ENCODE measurements at places on chromosomes 2 and 18.

DNA sequence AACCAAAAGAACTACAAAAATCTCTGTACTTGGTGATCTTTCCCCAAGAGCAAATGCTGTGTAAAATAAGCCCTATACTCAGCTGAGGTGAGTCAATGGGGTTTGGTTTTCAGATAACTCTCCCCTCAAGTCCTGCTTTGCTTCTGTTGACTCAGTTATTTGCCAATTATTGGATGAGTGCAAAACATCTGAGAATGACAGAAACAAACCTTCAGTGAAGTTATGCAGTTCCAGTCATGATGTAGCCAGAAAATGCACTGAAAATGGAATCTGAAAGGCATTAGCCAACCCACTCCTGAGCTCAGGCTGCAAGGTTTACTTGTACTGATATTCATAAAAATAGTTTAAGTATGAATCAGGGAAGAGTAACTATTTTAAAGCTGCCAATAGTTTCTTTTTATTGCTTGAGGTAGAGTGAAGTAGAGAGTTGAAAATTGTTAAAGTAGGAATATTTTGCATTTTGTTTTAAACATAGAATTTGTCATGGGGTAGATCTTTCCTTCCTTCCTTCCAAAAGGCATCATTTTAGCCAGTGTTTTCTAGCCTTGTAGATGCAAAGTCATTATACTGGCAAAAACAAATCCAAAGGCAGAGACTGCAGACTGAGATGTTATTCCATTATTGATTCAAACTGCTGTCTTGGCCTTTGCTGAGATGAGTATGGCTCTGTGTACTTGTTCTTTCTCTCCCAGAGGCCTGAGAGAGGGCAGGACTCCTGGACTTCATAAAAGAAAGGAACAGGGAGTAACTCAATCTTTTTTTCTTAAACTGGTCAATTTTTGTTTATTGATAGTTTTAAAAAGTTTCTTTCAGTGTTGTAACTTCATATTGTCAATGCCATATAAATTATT, 215.3 kb downstream of the RND3 start:
- DNase-seq, result peak; percentile 40

DNA sequence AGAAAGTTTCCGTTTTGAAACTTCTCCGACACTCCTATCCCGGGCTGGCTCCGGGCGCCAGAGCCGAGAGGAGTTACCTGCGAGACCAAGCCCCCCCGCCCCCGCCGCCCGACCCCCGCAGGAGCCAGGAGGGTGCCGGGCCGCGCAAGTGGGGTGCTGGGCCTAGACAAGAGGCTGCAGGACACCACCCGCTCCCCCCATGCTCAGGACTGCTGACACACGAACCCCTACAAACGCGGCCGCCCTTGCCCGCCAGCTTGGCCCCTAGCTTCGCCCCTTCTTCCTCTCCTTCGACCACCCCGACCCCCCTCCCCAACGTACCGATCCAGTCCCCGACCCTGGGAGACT, 497 bp downstream of the PLA2R1 start:
- no peak for DNase-seq

DNA sequence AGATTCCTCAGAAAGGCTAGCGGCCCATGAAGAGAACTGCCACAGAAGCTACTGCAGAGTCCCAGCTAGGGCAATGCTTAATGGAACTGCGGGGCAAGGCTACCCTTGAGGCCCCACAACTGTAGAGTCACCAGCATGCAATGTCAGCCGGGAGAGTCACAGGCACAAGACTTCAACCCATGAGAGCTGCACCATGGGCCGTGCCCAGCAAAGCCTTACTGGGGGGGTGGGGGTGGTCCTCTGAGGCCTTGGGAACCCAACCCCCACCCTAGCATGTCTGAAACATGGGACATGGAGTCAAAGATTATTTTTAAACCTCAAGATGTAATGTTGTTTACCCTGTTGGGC, 20.2 kb downstream of the DPP4 start:
- no peak for DNase-seq

DNA sequence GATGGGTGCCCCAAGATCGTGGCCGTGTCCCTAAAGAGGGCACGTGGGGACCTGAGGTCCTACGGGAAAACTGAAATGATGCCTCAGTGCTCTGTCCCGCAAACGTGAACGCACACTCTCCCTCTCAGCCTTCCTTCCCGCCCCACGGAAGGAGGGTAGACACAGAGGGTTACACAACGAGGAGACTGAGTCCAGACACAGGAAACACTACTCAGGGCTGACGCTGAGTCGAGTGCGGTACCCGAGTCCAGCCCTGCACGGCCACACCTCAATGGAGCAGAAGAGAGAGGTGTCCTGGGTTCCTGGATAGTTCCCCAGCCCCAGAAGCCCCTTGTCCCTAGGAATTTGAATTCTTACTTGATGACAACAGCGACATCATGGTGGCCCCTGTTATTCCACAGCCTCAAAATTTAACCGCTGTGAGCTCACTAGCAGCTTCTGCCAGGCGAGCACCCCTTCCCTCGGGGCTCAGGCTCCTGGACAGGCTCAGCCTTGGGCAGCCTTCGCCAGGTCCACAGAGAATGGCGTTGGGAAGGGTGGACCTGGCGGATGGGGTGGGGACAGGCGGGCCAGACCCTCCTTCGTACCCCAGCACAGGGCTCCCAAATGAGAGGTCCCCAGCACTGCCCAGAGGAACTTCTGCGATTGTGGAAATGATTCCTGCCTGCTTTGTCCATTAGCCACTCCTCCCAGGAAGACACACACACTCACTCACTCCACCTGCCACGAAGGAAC, 980 bp upstream of the RNPEPL1 start:
- no peak for DNase-seq

GRCh38 chr2:15565994-15566671, 5.0 kb upstream of the NBAS start:
- DNase-seq, result no peak

GRCh38 chr2:191350826-191351225, 105.6 kb downstream of the MYO1B start:
- peak; percentile 41 for DNase-seq

GRCh38 chr2:179340678-179341077, 76.0 kb upstream of the SESTD1 start:
- no peak for DNase-seq

DNA sequence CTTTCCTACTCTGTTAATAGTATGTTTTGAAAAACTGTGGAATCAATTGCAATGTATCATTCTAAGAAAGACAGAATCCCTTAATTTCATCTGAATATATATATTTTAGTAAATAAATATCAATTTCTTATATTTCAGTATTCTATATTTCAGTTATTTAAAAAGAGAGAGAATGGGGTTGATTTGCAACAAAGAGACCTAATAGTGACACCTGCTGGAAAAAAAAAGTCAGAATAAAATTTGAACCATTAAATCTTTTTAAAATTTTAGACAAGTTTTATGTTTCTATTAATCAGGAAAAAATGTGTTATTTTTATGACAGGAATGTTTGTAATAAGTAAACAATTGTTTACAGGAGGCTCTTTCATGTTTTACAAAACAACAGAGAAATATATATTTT, 20.7 kb upstream of the CCNT2 start:
- no peak for DNase-seq

- no peak for DNase-seq
Observed at GRCh38 chr2:156430236-156430979, 5.8 kb upstream of the GPD2 start.

GRCh38 chr18:68837665-68838451, 40.0 kb downstream of the CCDC102B start:
- DNase-seq, result no peak

- DNase-seq, result no peak
Observed at GRCh38 chr2:181578829-181579228, 78.1 kb downstream of the CERKL start.

DNA sequence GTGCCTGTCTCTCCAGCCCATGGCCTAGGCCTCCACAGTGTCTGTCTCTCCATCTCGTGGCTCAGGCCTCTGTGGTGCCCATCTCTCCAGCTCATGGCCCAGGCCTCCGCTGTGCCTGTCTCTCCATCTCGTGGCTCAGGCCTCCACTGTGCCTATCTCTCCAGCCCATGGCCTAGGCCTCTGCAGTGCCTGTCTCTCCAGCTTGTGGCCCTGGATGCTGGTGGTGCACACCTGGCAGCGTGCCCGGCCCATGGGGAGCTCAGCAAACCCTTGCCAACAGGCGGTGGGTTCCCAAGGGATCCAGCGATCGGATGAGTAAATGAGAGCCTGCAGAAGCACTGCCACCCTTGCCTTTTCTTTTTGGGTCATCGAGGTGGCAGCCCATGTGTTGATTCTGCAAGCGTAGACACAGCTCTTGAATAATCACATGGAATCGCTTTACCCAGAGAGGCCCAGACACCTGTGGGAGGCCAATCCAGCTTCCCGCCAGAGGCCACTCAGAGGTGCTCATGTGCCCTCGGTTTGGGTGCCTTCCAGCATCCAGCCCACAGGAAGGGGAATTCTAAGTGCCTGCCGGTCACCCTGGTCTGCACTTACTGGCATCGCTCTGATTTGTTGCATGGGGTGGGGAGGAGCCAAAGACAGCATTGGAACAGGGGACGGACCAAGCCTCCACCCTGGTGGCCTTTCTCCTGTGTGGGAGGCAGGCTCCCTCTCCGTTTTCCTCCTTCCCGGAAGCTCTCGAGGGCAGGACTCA, 101.8 kb upstream of the HDAC4 start:
- DNase-seq, result peak; percentile 7

GRCh38 chr2:161947836-161948235, 126.2 kb downstream of the DPP4 start:
- no peak for DNase-seq

DNA sequence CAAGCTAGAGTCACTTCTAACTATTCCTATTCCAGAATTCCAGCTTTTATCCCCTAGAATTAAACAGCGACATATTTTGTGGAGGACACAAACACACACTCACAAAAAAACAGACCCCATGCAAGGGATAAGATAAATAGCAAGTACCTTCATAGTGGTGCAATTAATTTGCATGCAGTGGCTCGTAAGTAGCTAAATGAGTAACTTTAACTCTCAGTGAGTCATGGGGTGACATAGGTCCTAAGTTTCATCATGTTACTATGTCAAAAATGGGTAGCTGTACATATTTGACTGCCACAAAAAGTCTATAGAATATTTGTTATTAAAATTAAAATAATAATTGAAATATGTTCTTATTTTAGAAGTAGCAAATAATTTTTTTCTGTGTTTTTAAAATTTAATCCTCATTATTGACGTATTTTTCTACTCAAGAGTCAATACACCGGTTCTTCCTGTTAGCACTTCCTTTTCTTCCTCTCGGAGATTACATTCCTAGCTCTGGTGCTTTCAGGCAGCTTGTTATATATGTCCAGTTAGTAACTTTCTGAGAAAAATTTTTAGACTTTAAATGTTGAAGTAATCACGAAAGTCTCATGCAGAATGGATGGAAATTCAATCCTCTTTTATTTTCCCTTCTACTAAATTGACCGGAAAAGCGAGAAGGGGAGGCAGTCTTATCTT, 247.0 kb downstream of the KCNH7 start:
- DNase-seq, result no peak

DNA sequence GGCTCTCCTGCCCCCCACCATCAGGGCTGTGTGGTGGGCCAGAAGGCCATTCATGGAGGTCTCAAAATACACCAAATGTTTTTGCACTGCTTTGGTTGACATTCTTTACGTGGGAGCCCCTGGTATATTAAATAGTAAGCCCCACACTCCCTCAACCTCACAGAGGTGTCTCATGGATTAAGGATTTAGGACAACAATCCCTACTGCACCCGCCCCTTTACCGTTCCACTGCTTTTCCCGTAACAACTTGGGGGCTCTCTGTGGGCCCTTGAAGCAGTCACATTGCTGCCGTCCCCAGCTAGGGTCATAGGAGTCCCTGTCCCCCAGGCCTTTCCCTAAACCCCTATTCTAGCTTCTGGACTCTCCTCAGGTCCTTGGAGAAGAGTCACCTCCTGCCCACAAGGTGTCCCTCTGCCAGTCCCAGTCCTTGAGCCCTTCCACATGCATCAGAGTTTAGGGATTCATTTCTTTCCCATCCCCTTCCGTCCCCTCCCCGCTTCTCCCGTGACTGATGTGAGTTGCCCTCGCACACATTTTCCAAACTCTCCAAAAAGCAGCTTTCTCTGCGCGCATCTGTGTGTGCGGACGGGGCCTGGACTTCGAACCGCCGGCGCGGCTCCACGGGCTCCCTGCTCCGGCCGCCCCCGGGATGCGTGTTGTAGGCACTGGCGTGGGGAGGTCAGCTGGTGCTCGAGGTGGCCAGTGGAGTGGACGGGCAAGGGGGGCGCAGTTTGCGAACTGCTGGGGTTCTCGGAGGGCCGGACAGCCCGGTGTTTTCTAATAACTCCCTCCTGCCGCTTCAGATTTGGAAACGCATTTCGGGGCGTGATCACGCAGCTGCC, 84.8 kb downstream of the LYPD1 start:
- DNase-seq, result no peak

DNA sequence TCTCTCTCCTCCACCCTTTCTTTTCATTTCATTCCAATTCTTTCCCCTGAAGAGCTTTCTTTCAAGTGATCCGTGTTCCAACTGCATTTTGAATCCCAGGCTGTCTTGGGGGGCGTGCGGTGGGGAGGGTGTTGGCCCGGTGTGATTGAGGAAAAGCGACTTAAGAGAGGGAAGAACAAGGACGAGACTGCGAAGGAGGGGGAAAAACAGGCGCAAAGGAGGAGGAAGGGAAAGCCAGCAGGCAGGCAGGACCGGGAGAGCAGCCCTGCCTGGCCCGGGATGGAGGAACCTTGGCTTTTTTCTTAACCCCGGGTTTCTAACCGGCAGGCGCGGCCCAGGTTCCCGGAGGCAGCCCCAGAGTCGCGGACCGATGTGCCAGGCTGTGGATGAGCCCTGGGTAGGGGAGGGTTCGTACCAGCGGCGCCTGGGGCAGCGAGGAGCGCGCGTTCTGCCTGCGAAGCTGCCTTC, 1.3 kb downstream of the ADCYAP1 start:
- no peak for DNase-seq

- peak; percentile 39 for DNase-seq
Observed at GRCh38 chr18:2326999-2327398, 244.3 kb downstream of the METTL4 start.

- DNase-seq, result no peak
Observed at GRCh38 chr2:5766056-5766455, 73.9 kb downstream of the SOX11 start.

DNA sequence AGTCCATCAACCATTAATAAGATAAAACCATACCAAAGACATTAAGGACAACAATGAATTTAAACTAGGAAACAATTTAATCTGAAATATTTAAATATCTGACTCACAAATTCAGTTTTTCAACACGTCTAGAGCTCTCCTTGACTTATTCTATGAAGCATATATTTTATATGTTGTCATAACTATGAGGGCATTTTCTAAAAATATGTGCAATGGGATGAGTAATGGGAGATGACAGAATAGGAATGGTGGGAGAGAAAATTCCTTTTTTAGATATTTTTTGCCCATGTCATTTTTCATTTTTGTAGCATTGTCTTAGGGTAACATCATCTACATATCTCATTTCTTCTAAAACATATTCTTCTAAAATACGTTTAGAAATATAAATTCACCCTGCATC, 79.2 kb upstream of the CDH2 start:
- DNase-seq, result no peak

GRCh38 chr2:23475036-23475435, 90.1 kb downstream of the KLHL29 start:
- no peak for DNase-seq

DNA sequence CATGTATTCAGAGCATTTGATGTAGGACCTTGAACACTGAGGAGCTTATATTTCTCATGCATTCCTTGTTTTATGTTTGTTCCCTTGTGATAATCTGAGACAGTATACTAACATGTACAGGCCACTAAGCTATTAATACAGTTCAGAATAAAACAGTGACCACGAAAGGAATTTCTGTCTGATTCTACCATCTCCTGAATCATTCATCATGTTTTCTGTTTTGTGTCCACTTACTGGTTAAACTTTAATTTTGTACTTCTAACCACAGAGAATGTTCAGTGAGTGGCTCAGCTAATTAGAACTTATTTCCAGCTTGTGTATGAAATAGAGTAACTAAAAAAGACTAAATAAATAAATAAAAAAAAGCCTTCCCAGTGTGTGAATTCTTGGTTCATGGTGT, 110.4 kb downstream of the LRP1B start:
- no peak for DNase-seq
